ENCODE measurements at places on chromosomes 1 and 21. TPM values are rescaled to one million over a fixed set of nuclear protein-coding genes. Genes with fewer than 3 reads are reported as not detected.

MRPS14 gene
- 26.6 TPM for total RNA-seq

CDK11A gene
- total RNA-seq, result 25.2 TPM

NR1I3 gene
- total RNA-seq, result not detected

TMIGD3 gene
- total RNA-seq, result not detected

ODR4 gene
- total RNA-seq, result 20.0 TPM

PLA2G2E gene
- not detected for total RNA-seq

FGR gene
- total RNA-seq, result not detected

C1orf159 gene
- 12.5 TPM for total RNA-seq

PRAMEF18 gene
- not detected for total RNA-seq

TTLL10 gene
- total RNA-seq, result not detected

FAM72C gene
- 6.1 TPM for total RNA-seq

LCE1C gene
- not detected for total RNA-seq

TMPRSS3 gene
- total RNA-seq, result 0.38 TPM

LDLRAP1 gene
- total RNA-seq, result 9.6 TPM

CRABP2 gene
- 11.6 TPM for total RNA-seq

MARCKSL1 gene
- total RNA-seq, result 70.0 TPM

ADAMTS1 gene
- total RNA-seq, result 0.06 TPM

UMODL1 gene
- not detected for total RNA-seq

PCSK9 gene
- 4.1 TPM for total RNA-seq

SELL gene
- 0.29 TPM for total RNA-seq
